Activated T-cell treated with anti-CD3 and anti-CD28 coated beads, Interleukin-2, amount 50 U/mL, for 1 hour (primary cell): ENCODE measurements at places on chromosomes 4 and X.

- no peak for DNase-seq
These were observed 7.6 kb upstream of the NKX1-1 start for GRCh38 chr4:1413687-1414479.

DNA sequence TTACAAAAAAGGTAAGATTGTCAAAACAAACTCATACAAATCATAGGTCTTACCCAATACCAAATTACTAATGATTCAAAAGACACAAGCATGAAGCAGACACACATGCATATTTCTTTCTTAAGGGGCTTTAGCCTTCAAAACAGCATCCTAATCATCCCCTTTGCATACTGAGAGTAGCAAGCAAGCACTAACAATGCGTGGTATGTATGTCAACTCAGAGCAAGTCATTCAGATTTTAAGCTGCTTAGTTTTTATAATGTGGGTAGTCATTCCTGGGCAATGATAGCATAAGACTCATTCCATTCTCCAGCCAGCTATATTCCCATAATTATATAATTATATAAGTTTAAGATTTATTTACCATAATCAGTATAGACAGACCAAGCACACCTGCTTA lies 219.6 kb downstream of the DKK2 start:
- DNase-seq = no peak

- DNase-seq = no peak
These were observed 239.2 kb downstream of the ANK2 start for GRCh38 chr4:113288696-113289095.

- DNase-seq = no peak
These were observed 212.6 kb upstream of the LCORL start for GRCh38 chr4:18234108-18234507.

- no peak for DNase-seq
These were observed 26.8 kb upstream of the GK start for GRCh38 chrX:30626402-30626801.

DNA sequence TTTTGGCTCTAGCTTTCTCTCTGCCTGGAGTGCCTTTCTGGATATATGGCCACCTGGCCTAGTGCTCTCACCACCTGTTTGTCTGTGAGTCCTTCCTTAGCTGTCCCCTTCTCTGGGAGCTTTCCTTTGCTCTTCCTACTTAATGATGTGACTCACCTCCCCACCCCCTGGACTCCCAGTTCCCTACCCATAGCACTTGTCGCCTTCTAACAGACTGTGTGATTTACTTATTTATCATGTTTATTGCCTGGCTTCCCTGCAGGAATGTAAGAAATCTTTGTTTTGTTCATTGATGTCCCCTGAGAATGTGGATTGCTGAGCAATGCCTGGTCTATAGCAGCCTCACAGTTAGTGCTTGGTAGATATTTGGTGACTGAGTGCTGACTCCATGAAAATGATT lies 18.9 kb downstream of the ADD1 start:
- no peak for DNase-seq

DNA sequence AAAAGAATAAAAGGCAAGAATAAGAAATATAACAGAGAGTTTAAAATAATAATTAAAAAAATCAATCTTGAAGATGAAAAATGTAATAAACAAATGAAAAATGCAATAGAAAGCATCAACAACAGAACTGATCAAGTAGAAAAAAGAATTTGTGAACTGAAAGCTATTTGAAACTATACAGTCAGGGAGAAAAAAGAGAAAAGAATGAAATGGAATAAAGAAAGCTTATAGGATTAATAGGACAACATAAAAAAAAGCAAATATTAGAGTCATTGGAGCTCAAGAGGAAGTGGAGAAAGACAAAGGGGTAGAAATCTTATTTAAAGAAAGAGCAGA lies 126.8 kb upstream of the RPL34 start:
- no peak for DNase-seq

- DNase-seq = no peak
These were observed 3.3 kb upstream of the FGA start for GRCh38 chr4:154593868-154594267.

- no peak for DNase-seq
These were observed 12.2 kb upstream of the ASMTL start for GRCh38 chrX:1464971-1465285.

DNA sequence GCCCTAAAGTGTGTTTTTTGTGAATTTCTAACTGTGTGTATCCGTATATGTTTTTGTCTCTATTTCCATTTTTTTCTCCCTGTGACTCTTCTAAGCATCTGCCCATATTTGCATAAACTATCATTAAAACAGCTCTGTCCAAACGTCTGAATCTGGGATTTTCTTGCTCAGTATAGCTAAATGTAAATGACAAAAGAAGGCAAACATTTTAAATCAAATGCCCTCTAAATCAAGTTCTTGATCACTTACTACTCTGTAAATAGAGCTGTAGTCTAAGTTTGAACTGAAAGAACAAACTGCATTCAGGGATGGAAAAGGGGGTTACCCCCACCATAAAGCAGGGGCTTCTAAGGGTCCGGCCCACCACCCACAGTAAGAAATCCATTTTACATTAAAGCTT lies 432.0 kb upstream of the FAM241A start:
- DNase-seq = no peak

DNA sequence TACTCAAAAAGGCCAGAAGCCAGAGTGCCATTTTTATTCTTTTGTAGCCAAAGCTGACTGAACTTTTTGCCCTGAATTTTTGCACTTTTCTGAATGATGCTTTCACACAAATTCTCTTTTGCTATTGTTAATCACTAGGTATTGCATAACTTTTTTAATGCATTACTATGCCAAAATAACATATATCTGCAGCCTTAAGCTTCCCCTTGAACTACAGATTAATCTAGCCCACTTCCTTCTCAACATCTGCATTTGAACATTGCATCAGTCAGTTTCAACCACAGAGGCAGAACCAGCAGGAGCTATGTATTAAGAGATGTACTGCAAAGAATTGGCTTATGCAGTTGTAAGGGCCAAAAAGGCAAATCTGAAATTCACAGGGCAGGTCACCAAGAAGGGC lies 197.6 kb upstream of the GYPA start:
- no peak for DNase-seq

DNA sequence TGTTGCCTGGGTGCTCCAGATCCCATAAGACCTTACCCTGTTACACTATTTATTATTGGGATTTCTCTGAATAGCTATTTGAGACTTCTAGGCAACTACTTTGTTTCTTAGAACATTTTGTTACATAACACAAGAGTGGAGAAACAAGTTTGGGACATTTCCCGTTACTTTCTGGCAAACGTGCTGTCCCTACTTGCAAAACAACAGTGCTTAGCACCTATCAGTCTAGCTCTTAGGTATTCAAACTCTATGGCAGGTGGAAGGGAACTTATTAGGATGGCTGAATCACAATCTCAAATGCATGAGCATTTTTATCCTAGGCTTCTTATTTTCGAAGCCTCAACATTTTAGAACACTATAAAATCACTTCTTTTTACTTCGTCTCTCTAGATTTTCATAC lies 613.6 kb downstream of the DMD start:
- DNase-seq = no peak

GRCh38 chr4:140012688-140013486 lies 141.1 kb downstream of the MAML3 start:
- peak; percentile 61 for DNase-seq

DNA sequence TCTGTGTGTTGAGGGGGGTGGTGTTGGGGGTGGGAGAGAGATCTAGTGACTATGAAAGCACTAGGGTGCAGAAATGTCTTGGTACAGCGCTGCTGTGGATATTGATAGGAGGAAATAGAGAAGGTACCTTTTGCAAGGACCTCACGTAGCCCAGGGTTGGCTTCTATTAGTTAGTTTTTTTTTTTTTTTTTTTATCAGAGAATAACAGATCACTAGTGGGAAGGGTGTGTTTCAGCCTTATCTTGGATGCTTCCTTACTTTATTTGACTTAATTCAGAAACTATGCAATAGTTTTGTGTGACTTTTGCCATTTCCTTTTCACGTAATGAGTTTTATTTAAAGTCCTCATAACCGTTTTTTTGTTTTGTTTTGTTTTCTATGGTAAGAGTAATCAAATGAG lies 16.4 kb upstream of the PGRMC2 start:
- no peak for DNase-seq

DNA sequence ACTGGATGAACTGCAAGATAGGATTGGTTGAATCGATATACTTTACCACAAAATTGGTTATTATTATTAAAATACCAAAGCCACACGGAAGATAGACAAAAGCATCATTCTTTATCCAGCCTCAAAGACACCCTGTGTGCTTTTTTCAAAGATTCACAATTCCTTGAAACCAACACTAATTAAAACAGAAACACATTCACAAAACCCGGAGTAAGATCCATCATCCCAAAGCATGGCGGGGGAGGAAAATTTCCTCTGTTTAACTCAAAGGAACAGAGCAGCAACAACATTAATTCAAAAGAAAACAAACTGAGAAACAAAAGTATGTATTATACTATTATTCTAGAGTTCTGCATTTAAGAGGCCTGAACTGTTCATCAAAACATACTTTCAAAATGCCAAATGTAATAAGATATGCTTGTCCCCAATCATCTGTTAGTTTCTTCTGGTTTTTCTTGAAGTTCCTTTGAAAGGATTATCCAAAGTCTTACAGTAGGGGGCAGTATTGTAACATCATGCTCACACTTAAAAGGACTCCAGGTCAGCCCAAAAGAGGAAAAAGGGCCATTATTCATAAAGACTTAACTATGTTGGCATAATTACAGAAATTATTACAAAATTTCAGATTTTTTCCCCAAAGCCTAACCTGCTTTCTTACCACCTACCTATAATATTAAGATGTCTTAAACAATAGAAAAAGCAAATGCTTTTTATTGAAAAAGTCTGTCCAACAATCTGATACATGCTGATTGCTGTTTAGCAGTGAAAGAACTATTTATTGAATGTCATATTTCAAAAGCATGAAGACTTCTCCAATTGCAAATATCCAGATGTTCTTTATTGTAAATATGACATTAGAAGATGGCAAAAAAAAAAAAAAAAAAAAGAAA lies 168.7 kb downstream of the SCFD2 start:
- DNase-seq = no peak

GRCh38 chr4:118909173-118909956 lies 20.7 kb downstream of the SYNPO2 start:
- no peak for DNase-seq

GRCh38 chrX:40853004-40853815 lies 117.9 kb upstream of the MED14 start:
- no peak for DNase-seq

- DNase-seq = peak; percentile 67
These were observed at the start of gene STS for GRCh38 chrX:7147413-7147977. STS (plus strand) TSS chrX:7147712; CDS start chrX:7253200, 105,488 bp downstream.

GRCh38 chr4:165489786-165490185 lies 111.0 kb downstream of the CPE start:
- DNase-seq = no peak

DNA sequence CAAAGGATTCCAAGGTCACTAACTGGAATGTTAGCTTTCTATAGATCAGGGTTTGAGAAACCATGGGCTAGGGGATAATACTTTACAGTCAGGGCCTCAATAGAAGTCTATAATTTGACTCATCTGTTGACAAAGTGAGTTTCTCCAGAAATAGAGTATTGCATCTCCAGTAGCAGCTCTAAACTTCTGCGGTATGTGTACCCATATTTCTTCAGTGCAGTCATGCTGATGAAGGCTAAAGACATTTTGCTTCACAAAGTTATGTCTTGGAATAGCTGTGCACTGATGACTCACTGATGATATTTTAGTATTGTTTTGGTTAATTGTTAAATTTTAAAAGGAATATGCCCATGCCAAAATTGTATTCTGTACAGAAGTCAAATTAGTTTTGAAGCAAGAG lies 464.9 kb upstream of the AMOT start:
- no peak for DNase-seq

- no peak for DNase-seq
These were observed 175.4 kb downstream of the SH3BGRL start for GRCh38 chrX:81377329-81377728.

DNA sequence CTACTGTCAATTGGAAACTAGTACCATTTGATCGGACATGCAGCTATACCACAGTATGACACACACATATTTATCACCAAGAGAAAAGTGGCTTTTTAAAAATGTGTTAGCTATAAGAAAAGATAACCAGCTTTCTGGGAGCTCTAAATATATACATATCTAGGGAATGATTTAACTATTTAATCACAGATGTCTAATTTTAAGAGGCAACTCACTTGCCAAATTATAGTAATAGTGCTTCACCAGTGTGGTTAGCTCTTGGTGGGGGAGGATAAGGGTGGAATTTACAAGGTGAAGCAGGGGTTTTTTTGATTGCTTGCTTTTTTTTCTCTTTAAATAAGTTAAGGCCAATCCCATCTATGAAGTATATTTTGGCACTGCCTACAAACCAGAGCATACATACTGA lies 547.7 kb upstream of the DIPK2B start:
- DNase-seq = no peak

- DNase-seq = no peak
These were observed 168.9 kb downstream of the ZNF674 start for GRCh38 chrX:46376246-46376885.

- no peak for DNase-seq
These were observed 17.8 kb downstream of the LAS1L start for GRCh38 chrX:65516756-65517155.

- no peak for DNase-seq
These were observed 69.5 kb upstream of the GABRA3 start for GRCh38 chrX:152520653-152521052.

DNA sequence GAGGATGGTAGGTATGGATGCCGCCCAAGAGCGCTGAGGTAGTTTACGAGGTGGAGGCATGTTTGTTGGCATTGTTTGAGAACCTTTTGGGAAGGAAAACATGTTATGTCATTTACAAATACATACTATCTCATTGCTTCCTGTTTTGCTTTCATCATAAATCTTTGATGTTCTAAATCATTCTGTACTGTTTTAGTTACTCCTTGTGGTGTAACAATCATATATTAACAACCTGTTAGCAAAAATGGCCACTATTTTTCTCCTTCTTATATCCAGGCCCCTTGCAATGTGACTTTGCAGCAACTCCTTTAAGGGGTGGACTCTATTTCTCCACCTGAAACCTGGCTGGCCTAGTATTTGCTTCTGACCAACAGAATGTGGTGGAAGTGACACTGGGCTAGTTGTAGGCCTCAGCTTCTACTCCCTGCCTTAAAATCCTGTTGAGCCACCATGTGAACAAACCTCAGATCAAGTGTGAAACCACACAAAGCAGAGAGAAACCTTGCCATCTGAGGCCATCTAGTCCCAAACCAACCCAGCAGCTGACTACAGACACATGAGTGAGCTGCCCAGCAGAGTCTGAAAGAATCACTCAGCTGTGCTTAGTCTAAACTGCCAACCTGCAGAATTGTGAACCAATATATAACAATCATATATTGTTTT lies 15.8 kb upstream of the CXorf38 start:
- no peak for DNase-seq

DNA sequence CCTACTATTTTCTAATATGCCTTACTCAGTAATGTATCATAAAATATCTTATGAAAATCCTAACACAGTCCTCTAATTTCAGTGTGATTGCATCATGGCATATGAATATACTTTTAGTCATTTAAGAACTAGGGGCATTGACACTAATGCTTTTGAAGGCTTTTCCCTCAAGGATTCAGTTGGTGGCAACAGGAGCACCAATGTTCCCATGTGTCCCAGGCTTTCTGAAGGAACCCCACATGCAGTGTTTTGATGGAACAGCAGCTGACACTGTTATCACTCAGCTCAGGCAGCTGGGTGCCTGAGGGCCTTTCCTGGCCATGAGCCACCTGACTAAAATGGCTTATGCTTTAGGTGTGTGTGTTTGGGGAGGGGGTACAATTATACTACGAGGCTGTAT lies 348.3 kb downstream of the ARHGAP24 start:
- no peak for DNase-seq
